ENCODE measurements at places on chromosomes 1 and 21. TPM values are rescaled to one million over a fixed set of nuclear protein-coding genes. Genes with fewer than 3 reads are reported as not detected.

GREM2 gene
- total RNA-seq, result 0.09 TPM

SLAMF9 gene
- total RNA-seq, result not detected

AMY1A gene
- not detected for total RNA-seq

SLC45A1 gene
- 4.9 TPM for total RNA-seq

DNASE2B gene
- total RNA-seq, result not detected

ZNF695 gene
- 5.9 TPM for total RNA-seq

MPL gene
- total RNA-seq, result 0.50 TPM

CFHR4 gene
- total RNA-seq, result not detected

CLCA4 gene
- total RNA-seq, result not detected

G0S2 gene
- total RNA-seq, result 4.1 TPM

SPATA21 gene
- not detected for total RNA-seq

PLA2G5 gene
- not detected for total RNA-seq

C1orf94 gene
- total RNA-seq, result not detected

C1orf116 gene
- 0.67 TPM for total RNA-seq

CELA3B gene
- total RNA-seq, result not detected

TRIM45 gene
- total RNA-seq, result 40.0 TPM

PDC gene
- not detected for total RNA-seq

STX12 gene
- 26.8 TPM for total RNA-seq

- no peak for DNase-seq
Observed at GRCh38 chr1:109371341-109371739, 26.4 kb downstream of the SORT1 start.

DNA sequence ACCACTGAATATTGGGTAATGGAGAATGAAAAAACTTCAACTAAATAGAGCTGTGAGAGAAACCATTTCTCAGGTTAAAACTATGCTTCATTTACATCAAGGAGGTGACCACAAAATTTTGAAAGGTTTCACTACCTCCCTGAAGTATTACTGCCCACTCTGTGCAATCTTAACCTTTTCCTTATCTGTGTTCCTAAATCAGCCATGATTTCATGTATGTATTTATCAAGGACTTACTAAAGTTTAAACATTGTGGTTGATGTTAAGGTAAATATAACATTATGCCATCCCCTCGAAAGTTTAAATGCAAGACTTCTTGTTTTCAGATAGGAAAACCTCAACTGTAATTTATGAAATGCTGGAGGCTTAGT is 84.4 kb downstream of the CLEC20A start:
- no peak for DNase-seq

DNA sequence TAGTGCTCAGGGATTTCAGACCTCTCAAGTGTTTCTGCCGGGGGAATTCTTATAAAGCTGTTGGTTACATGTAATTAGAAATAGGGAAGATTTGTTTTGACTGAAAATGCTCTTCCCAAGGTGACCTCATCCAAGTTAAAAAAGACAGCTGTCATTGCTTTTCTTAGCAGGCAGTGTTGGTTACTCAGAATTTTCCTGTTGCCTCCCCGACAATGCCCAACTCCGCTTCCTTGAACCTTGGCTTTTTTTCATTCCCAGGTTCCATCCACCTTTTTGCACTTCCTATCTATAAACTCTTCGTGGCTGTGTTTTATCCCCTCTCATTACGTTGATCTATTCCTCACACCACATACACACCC is 825 bp upstream of the DPH5 start:
- no peak for DNase-seq

GRCh38 chr1:185996211-185996610 is 262.0 kb downstream of the HMCN1 start:
- no peak for DNase-seq

DNA sequence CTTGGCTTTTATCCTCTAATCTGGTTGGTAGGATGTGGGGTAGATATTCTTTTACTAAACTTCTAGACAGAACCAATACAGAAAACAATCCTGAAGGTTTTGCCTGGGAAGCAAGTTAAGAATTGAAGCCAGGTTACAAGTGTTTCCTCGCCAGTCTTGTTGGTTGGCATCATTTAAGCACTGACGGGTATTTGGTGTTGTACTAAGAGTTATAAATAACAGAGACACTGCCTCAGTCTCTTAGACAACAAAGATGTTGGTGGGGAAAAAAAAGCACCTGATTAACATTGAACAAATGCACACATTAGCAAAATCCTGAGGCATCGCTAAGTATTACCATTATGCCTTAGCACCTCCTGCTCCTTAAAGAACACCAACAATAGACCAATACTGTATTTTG is 272.2 kb downstream of the BRINP2 start:
- no peak for DNase-seq

- DNase-seq, result no peak
Observed at GRCh38 chr1:12610305-12610935, 7.6 kb downstream of the DHRS3 start.

GRCh38 chr1:189880135-189880534 is 597.5 kb downstream of the BRINP3 start:
- no peak for DNase-seq

- DNase-seq, result peak; percentile 75
Observed at GRCh38 chr1:98661544-98662355, at the start of gene SNX7. Gene SNX7 (plus strand): TSS chr1:98661721. CDS start chr1:98661732, 11 bp downstream.

- no peak for DNase-seq
Observed at GRCh38 chr1:89310505-89310904, 37.8 kb upstream of the GBP5 start.

DNA sequence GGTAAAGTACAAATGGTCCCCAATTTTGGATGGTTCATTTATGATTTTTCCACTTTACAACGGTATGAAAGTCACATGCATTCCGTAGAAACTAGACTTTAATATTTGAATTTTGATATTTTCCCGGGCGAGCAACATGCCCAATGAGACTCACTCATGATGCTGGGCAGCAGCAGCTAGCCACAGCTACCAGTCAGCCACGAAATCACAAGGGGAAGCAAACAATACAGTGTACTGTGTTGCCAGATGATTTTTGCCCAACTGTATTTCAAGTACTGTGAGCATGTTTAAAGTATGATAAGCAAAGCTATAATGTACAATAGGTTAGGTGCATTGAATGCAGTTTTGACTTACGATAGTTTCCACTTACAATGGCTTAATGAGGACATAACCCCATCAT is 266.8 kb downstream of the VAV3 start:
- no peak for DNase-seq

GRCh38 chr1:108732398-108732797 is 14.1 kb upstream of the STXBP3 start:
- DNase-seq, result no peak

GRCh38 chr1:77975386-77975785 is 3.5 kb downstream of the FUBP1 start:
- DNase-seq, result no peak

GRCh38 chr1:46532095-46532494 is 19.4 kb downstream of the KNCN start:
- DNase-seq, result no peak

GRCh38 chr1:116769561-116769977 is 15.3 kb downstream of the CD2 start:
- DNase-seq, result no peak

- no peak for DNase-seq
Observed at GRCh38 chr1:37477198-37477931, 3.0 kb downstream of the ZC3H12A start.

- no peak for DNase-seq
Observed at GRCh38 chr1:151327903-151328674, 873 bp upstream of the PI4KB start.

DNA sequence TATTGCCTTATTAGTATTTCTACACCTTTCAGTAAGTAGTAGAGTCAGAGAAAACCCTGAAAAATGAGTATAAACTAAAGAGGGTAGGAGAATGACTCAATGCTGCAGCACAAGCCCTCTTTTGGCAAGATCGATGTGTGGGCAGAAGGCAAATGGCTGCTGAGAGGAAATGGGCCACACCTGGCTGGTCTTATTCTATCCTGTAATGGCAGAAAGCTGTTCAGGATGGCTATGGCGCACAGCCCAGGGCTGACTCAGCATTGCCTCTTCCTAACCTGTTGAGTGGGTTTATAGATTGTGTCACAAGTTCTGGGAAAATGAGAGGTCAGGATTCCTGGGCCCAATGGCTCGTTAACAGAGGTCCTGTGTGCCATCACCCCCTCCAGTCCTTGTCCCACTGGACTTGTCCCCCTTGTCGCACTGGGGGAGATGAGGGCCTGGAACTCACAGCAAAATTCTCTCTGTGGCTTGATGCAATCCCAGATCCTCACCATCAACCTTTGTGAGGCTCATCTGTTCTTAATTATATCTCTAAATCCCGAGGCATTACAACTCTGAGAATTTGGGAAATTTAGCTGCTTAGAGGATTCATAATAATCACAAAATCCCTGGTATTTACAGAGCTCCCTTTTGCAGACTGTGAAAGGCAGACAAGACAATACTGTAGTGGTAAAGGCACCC is 13.2 kb downstream of the HMGB4 start:
- DNase-seq, result no peak

GRCh38 chr21:44898851-44899767 is 21.6 kb downstream of the ITGB2 start:
- DNase-seq, result peak; percentile 20
